ENCODE measurements at places on chromosomes 7 and 10.
A peak's percentile ranks its signal among the peaks of the same experiment; 100 is the strongest.

GRCh38 chr7:26594553-26594952, 269.8 kb downstream of the SKAP2 start:
- DNase-seq, result no peak

DNA sequence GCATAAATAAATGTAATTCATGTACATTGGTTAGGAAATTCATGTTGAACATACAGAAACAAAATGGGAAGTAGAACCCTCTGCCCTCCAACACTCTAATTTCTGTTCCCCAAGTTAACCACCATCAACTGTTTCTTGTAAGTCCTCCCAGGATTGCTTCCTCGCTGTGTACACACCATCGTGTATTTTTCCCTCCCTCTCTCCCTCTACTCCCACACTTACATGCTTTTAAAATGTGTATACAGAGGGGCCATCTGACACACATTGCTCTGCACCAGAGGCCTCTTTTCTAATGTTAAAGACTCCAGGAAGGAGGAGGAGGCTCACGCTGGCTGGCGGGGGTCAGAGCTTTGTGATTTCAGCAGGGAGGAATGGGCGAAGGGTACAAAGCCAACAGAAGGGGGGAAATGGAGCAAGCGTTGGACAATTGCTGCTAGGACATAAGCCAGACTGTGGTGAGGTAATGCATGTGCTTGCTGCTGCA, 1.9 kb upstream of the EPHA1 start:
- DNase-seq, result no peak

- no peak for DNase-seq
Measured at GRCh38 chr10:3096149-3096548, 28.8 kb downstream of the PFKP start.

DNA sequence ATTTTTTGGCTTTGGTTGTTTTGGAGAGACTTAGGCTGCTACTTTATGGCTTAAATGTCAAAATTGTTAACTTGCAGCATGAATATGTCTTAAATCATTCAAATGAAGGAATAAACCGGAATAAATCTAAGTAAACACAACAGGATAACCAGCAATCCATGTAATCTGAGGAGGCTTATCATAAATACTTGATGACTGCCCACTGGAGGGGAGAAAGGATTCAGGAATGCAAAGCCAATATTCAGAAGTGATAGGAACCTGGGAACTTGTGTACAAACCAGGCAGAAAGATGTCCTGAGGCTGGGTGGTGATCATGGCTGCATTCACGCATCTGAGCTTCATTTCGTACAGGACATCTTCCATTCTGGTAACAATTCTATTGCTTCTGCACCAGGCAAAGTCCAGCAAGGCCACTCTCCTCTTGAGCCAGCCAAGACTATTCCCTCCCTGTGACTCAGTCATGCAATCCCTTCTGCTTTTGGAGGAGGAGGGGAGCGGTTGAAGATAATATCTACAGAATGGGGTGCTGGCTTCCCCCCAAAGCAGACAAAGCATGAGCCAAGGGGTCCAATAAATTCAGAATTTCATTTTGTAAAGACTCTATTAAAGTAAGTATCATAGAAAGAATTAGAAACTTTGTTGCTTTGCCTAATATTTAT, 374.5 kb downstream of the PHTF2 start:
- DNase-seq, result no peak

DNA sequence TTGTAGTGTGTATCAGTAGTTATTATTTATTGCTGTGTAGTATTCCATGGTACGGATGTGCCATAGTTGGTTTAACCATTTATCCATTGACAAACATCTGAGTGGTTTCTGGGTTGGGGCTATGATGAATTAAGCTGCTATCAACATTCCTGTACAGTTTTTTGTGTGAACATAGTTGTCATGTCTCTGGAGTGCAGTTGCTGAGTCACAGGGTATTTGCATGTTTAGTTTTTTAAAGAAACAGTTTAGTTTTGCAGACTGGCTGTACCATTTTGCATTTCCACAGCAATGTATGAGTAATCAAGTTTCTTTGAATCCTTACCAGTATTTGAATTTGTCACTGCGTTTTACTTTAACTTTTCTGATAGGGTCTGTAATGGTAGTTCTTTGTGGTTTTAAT, 516.7 kb upstream of the CELF2 start:
- DNase-seq, result no peak

DNA sequence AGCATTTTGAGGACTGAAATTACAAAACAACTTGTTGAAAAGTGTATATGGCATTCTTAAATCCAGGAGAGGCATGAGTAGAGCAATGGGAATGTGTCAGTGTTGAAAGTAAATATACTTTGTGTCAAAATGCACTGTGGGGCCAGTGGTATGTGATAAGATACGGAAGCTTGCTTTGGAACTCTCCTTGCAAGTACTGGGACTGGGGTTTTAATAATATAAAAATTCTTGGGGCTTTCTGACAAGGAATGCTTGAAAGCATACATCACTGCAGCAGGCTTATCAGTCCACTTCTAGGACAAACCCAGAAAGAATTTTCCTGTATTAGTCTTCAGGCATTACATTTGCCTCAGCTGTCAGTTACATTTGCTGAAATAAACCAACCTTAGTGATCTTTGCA, 472.8 kb upstream of the FZD8 start:
- DNase-seq, result no peak

DNA sequence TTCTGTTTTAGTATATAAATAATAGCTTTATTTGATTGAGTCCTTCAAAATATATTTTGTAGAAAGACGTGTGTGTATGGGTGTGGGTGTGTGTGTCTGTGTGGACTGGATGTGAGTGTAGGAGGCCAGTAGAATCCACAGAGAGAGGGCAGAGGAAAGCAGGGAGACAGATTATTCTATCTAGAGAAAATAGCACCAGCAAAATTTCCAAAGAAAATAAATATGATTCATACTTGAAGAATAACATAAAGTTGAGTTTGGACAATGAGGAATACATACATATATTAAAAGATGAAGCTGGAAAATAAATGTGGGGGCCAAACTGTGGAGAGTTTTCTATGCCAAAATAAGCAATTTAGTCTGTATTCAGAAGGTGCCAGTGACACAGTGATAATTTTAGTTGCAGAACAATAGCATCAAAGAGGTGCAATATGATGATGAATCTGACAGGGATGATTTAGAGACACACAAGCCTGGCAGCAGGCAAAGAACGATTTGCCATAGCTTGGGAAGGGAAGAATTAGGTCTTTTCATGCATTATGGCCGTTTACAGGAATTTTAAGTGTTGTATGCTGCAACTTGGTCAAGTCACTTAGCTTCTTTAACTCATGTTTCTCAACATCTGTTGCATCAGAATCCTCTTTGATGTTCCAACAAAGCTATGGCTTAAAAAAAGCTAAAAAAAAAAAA, 121.3 kb downstream of the SEMA3A start:
- no peak for DNase-seq

DNA sequence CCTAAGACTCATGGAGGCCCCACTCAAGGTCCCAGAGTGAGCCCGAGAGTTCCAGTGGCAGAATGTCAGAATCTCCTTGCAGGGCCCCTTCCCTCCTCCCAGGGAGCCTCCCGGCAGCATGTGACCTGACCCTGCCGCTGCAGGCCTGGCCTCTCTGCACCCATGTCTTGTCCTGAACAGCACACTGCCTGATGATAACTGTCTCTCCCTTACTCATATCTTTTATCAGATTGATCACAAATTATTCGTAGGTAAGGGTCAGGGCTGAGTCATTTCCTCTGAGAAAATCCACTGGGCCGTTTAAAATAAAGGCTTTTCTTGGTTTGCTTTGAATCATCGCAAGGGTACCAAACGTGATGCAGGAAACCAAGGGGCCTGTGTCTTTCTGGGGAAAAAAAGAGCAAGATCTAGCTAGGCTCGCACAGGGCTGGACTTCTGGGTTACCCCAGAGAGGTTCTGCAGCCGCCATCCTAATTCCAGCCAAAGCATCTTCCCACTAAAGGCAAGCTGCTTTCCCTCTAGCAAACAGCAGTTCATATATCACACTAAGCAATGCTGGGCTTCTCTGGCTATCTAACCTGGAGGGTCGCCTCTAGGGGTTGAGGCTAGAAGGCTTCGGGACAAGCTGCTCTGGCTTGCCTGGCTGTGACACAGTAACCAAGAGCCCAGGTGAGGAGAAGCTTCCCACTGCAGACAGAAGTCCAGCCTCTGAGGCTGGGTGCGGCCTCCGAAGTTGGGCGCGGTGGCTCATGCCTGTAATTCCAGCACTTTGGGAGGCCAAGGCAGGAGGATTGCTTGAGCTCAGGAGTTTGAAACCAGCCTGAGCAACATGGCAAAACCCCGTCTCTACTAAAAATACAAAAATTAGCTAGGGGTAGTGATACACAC, 104.9 kb downstream of the SPDYE5 start:
- DNase-seq, result no peak

DNA sequence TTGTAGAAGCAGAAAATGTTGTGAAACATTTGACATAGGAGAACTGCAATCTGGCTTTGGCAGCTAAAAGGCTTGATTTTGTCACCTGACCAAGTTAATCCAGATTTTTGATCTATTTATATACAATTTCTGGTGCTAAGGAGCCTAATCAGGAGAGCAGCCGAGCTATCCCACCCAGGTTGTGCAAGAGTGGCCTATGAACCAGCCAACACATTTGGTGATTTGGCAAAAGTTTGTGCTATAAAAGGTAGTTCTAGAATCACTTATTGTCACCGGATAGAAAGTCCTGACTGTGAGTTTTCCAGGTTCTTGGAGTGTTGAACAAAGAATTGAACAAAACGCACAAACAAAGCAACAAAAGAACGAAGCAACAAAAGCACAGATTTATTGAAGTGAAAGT, 1.4 kb upstream of the SPAM1 start:
- DNase-seq, result no peak

GRCh38 chr10:24722676-24723385, 856 bp downstream of the ARHGAP21 start:
- DNase-seq, result no peak

DNA sequence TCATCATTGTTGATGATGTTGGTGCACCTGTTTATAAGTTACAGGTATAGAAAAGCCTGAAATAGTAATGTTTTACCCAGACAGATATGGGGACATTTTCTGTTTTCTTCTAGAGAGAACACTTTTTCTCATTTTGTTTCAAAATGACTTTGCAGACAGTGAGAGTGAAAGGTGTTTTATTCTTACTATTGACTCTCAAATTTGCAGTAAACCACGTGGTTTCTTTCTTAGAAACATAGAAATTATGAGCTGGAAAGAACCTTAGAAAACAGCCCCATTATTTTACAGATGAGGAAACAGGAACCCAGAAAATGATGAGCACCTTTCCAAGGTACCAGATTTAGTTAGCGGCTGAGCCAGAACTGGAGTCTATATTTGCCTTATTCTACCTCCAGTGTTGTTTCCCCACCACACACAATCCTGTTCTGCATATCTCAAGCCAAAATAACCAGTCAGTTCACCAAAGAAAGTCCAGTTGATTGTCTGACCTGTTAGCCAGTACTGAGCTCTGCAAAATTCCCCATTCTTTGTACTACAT, 138.9 kb upstream of the AHR start:
- DNase-seq, result peak; percentile 69

GRCh38 chr7:258476-259190, 31.3 kb upstream of the FOXL3 start:
- DNase-seq, result no peak

- DNase-seq, result no peak
Measured at GRCh38 chr10:43683451-43684291, 35.0 kb upstream of the ZNF32 start.

- DNase-seq, result no peak
Measured at GRCh38 chr7:150381785-150382122, 2.6 kb downstream of the ZNF775 start.

DNA sequence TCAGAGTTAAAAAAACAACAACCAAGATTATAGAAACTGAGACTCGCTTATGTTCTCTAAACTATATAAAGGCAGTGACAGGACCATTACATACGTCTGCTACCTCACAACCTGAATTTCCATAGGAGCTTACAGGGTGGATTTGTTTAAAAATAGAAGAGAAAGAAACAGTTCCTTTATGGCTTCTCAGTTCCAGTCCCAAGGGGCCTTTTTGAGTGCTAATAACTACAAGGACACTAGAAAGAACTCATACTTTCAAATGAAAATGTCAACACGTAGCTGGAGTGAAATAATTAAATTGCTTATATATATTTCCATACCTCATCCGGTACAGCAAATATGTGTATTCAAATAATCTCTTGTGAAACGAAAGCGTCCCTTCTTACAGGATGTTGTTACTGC, 19.7 kb downstream of the TSPAN12 start:
- peak; percentile 59 for DNase-seq

DNA sequence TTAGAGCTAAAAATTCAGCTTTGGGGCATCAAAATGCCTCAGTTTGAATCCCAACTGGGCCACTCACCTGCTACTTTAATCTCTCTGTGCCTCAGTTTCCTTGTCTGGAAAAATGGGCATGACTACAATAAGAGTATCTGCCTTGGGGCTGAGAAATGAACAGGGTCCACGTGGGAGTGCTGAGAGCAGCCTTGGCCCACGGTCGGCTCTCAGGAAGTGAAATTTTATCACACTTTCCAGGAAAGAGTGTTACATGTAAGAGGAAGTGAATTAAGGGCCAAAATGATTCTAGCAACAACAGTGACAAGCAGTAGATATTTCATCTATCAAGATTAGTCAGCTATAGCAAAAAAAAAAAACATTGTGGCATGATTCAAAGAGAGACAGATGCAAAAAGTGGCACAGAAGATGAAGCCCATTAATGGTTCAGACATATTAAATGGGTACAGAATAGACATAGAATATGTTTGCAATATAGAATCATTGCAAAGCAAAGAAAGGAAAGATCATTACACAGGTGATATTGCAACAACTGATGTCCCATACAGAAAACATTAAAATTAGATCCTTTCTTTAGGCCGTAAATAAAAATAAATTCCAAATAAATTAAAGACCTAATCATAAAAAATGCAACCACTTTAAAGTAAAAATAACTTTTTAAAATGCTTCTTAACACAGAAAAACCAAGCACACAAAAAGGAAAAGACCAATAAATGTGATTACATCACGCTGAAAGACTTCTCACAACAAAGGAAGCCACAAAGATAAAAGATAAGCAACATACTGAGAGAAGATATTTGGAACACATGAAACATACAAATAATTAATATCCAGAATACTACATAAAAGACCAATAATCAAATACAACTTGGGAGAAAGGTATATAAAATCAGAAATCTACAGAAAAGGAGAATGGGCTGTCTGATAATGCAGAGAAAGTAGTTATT, 4.3 kb downstream of the TMEM273 start:
- no peak for DNase-seq

DNA sequence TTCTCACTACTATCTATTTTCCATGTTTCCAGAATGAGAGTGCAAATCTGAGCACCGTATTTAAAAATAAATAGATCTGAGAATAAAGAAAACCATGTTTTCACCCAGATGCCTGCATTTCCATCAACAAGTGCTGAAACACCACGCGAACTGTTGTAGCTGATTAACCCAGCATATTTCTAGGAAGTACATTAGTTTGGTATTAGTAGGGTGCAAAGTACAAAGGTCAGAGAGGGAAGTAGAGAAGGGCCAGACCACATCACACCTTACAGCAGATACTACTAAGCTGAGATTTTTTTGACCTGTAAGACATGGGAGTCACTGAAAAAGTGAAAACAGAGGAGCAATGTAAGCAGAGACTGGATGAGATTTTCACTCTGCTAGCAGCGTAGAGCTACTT, 181.3 kb downstream of the IMMP2L start:
- no peak for DNase-seq

Data from GM12864 (cell line).